HCEC 1CT (cell line): ENCODE measurements at places on chromosomes 1 and 21.

- no peak for DNase-seq
Measured at GRCh38 chr1:36557041-36558000, 74.6 kb upstream of the CSF3R start.

- DNase-seq = peak; percentile 65
Measured at GRCh38 chr1:31939484-31940329, 1.5 kb upstream of the PTP4A2 start.

- DNase-seq = peak; percentile 9
Measured at GRCh38 chr1:167052389-167052788, 37.8 kb downstream of the GPA33 start.

GRCh38 chr1:36128126-36128904 is 3.3 kb upstream of the COL8A2 start:
- no peak for DNase-seq

DNA sequence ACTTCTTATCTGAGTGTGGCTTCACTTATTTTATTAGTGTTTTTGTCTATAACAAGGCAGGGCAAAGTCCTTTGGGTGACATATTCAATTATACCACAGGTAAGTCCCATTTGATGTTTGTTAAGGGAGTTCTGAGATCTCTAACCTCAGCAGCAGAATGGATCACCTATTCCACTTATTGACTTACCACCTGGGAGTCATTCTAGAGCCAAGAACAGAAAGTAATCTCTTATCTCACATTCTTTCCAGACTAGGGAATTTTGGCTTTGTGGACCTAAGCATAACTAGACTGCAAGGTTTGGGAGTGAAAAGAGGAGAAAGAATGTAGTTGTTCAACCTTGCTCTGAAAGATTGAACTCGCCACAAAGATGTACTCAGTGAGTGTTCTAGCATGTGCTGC is 13.2 kb downstream of the FNDC7 start:
- DNase-seq = no peak

GRCh38 chr1:235635938-235636662 is 13.5 kb downstream of the GNG4 start:
- DNase-seq = no peak

GRCh38 chr1:236051242-236051791 is 13.6 kb downstream of the NID1 start:
- no peak for DNase-seq

DNA sequence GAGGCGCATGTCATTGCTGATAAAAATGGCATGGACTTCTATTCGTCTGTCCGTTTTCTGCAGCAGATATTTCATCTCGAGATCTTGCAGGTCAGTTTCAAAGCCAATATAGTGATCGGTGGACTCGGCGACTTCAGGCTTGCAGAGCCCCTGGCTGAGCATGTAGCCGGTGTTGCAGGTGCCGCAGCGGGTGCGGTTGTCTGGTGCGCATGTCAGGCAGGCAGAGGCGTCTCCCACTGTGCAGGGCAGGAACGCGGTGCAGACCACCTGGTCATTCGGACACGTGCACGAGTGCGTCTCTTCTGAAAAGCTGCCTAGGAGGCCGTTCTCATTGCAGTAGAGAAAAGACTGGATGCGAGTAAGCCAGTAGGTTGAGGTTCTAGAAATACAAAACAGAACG is 378.9 kb downstream of the BRINP3 start:
- DNase-seq = no peak

- no peak for DNase-seq
Measured at GRCh38 chr1:223659711-223660110, 5.8 kb downstream of the CAPN8 start.

GRCh38 chr1:174946031-174946430 is 53.7 kb upstream of the CACYBP start:
- DNase-seq = no peak

DNA sequence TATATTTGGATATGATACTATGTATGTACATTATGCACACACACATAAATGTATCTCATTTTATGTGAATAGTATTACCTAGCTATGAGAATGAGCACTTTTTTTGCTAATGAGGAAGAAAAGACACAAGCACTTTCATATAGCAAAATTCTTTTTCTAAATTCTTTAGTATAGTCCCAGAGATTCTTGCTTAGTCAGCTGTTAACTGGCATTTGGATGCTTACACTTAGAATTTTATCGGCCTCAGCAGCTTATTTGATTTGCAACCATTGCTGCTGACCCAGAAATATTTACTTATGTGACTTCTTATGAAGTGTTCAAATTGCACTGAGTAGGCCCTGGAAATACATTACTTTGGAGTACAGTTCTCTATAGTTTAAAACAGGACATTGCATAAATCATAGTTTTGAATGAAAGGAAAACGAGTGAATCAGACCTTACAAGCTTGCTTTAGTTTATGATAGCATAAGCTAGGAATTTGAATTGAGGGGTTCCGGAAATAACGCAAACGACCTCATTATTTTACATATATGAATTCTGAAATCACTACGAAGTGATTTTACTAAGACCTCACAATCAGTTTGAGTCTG is 653.9 kb upstream of the NEGR1 start:
- DNase-seq = peak; percentile 84

DNA sequence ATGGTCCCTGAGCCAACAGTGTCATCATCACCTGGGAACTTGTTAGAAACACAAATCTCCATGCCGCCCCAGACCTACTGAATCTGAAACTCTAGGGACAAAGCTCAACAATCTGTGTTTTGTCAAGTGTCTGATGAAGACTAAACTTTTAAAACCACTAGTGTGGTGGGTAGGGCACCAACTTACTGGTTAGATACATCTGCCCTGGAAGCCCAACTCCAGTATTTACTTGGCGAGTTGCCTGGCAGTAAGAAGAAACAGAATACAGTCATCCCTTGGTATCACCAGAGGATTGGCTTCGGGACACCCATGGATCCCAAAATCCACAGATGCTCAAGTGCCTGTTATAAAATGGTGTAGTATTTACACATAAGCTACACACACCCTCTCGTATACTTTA is 367.9 kb upstream of the DUSP10 start:
- DNase-seq = no peak

- no peak for DNase-seq
Measured at GRCh38 chr1:152460529-152460899, 46.5 kb upstream of the CRNN start.

DNA sequence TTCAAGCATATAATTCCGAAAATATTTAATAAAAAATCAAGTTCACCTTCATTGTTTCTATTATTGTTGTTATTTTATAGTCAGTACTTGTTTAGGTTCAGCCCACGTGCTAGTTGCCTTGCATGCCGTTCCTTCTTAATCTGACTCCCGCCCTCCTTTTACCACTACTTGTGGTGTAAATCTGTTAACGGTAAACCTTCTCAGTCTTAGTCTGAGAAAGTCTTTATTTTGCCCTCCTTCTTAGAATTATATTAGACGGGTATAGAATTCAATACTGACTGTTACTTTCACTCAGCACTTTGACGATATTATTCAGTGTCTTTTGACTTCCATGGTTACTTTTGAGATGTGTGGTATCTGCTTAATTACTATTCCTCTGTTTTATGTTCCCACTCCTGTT is 104.8 kb downstream of the RGL1 start:
- DNase-seq = no peak
